Activated CD4-positive, alpha-beta memory T cell treated with anti-CD3 and anti-CD28 coated beads for 36 hours (primary cell): ENCODE measurements at places on chromosomes 1 and 21.

DNA sequence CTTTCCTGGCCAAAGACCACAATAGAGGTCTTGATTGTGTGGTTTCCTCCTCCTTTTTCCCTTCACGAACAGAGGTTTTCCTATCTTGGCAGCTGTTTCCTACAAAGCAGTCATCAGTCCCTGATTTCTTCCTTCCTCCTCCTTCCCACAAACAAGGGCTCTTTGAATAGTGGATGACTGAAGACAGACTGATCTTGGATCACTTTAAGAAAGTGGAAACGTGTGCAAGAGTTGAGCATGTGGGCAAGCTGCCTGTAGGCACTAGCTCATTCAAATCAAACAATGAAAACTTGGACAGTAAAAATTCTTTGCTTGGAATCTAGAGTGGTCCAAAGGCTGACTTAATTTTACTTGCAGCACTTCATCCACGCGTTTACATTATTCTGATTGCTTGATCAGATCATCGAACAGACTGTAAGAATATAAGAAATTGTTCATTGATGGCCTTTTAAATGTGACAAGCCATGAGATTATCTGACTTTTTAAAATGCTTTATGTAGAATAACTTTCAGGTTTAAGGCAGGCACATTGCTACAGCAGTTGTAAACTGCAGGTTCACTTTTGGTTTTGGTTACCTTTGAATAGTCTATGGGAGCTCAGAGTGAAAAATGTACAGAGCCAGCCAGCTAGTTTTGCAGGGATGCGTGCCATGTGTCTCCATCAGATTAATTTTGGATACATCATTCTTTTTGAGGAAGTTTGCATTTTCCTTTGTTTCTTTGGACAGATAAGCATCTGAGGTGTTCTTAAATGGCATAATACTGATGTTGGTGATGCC lies 34.4 kb downstream of the ADGRL2 start:
- DNase-seq = no peak

DNA sequence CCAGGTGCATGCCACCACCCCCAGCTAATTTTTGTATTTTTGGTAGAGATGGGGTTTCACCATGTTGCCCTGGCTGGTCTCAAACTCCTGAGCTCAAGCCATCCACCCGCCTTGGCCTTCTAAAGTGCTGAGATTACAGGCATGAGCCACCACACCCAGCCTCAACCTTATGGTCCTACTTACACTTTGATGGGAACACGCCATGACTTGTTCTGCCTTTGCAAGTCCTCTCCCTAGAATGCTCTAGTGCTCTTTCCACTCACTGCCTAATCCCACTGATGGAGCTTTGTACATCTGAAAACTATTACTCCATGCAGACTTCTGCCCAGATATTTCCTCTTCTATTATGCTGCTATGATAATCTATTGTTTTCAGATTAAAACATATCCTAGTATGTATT lies 174.3 kb downstream of the DAB1 start:
- DNase-seq = no peak

DNA sequence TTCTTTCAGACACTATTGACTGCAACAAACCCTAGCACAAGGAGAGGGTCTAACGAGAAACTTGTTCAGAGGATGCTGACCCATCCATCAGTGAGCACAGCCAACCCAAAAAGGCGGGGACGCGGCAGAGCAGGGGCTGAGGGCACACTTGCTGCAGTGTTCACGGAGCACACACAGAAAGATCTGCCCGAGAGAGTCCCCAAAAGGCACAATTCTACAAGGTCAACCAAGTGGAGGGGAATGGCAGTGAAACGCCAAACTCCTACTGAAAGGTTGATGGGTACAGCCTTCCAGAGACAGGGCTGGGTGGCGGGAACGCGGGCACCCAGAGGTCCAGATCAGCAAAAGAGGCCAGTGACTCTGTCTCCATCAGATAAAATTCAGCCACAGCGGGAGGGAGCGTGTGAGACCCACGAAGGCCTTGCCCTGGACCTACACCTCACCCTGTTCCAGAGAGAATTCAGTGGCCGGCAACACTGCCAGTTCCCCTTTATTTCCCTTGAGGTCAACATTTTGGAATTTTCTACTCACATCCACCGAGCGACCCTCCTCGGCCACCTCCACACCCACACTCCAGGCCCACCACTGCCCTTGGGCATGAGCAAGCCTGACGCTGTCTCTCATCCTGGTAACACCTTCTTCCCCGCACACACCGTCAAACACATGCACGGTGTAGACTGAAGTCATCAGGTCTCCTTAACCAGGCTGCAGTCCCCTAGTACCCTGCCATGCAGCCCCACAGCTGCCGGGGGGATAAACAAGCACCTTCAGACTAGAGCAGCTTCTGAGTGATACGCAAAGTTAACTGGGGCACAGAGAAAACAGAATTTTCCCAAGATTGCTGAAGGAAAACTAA lies 5.5 kb downstream of the GNG4 start:
- DNase-seq = no peak

GRCh38 chr1:16073490-16074119 lies at the start of gene FAM131C:
Gene FAM131C (minus strand): TSS chr1:16073651. CDS start chr1:16073442, 209 bp downstream.
- peak; percentile 49 for DNase-seq

GRCh38 chr1:22413799-22414198 lies 37.9 kb upstream of the ZBTB40 start:
- DNase-seq = no peak

GRCh38 chr1:104121271-104121670 lies 371.6 kb downstream of the AMY1C start:
- no peak for DNase-seq

- DNase-seq = no peak
Measured at GRCh38 chr1:4166713-4167112, 266.6 kb upstream of the C1orf174 start.

DNA sequence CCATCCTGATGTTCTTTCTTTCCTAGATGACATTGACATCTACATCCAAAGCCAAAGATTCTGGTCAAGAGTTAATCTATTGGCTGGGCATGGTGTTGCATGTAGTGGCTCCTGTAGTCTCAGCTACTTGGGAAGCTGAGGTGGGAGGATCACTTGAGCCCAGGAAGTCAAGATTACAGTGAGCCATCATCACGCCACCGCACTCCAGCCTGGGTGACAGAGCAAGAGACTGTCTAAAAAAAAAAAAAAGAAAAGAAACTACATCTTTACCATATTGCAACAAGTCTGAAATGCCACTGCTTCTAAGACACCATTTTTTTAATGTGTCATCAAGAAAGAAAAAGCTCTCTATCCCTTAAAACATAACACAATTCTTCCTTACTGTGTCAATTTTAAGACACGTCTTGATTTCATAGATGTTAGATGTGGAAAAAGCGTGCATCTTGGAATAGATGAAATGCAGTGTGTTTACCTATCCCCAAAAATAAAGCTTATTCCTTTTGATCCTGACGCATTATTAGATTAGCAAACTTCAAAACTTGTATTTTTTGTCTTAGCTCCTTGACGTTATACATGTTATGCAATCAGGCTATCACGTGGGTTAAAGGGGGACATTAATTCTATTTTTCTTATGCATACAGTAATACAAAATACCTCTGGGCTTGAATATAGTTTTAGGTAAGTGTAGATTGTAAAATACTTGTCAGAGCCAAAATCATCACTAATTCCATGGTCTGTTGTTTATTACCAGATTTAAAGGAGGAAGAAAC lies 46.3 kb downstream of the ELAPOR1 start:
- DNase-seq = no peak

DNA sequence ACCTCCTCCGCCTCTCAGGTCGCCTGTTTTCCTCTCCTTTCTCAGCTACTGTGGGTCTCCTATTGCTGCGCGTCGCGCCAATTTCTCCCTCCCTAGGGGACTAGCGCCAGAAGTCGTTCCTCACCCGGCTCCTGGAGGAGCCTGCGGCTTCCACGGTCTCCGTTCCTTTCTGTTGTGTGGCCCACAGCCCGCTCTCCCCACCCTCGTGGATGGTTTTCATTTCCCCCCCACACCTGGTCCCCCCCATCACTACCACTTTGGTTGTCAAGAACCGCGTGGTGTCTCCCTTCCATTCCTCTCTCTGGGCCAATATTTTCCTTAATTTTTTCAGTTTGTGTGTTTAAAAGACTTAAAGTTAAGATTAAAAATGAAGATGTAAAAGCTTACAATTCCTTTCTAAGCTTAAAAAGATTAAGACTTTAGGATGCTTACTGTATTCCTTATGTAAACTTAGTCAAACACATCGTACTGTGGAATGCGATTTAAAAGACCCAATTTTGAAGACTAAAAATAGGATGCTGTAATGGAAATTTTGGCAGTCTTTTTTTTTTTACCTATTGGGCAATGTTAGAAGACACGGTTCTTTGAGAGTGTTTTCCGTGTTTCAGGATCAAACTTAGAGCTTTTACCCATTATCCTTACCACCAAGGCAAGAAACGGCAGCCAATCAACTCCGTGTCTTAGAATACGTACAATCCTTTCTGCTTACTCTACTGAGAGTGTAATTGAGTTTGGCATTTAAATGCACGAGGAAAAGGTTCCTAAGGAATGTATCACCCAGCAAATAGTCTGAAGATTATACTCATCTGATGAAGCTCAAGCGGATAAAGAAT lies 773 bp downstream of the CNST start:
- no peak for DNase-seq

- DNase-seq = no peak
Measured at GRCh38 chr1:175198332-175198731, 5.8 kb upstream of the KIAA0040 start.

GRCh38 chr1:27367160-27367650 lies 444 bp upstream of the MAP3K6 start:
- DNase-seq = no peak

GRCh38 chr1:8525216-8525557 lies 207.3 kb downstream of the SLC45A1 start:
- DNase-seq = no peak

- DNase-seq = peak; percentile 78
Measured at GRCh38 chr1:154747740-154748404, 122.2 kb downstream of the KCNN3 start.

- no peak for DNase-seq
Measured at GRCh38 chr1:236983818-236984217, 20.4 kb downstream of the MT1HL1 start.

GRCh38 chr1:206557636-206558473 lies 50.5 kb downstream of the RASSF5 start:
- peak; percentile 58 for DNase-seq

DNA sequence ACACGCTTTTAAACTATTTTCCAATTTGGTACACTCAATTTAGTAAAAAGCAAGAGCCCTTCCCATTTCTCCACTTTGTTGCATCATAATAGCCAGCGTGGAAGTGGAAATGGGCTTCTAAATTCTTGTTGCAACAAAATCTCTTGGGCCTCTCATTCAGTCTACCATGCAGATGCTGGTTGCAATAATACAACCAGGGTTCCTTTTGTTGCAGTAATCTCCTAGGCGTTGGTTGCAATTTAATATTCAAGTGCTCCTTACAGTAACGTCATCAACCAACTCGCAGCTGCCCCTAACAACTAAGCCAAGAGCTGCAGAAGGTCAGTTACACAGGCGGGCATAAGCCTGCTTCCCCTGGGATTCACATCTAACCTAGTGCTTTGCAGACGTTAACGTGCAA lies 2.7 kb upstream of the HDGF start:
- no peak for DNase-seq

- DNase-seq = no peak
Measured at GRCh38 chr1:9590945-9591668, 2.4 kb downstream of the TMEM201 start.

DNA sequence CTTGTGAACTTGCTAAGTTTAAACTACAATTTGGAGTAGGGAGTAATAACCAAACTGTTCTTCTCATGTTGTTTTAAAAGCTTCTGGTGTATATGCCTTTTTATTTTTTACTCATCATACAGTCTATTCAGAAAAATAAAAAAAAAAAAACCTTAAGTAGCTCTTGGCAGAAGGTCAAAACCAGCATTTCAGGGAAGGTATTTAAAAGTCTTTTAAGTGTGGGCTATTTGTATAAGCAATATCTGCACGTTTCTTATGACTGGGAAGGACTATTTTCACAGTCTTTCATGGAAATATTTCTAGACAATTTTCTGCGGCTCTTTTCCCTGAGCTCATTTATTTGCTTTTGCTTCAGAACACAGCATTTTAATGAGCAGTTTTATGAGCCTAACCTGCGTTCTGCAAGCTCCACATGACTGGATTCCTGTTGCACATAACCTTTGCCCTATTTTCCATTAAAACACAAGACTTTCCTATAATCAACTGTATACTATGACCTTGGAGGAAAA lies 60.9 kb upstream of the C1orf105 start:
- DNase-seq = no peak

- DNase-seq = no peak
Measured at GRCh38 chr1:180969434-180969833, 53.2 kb downstream of the STX6 start.

DNA sequence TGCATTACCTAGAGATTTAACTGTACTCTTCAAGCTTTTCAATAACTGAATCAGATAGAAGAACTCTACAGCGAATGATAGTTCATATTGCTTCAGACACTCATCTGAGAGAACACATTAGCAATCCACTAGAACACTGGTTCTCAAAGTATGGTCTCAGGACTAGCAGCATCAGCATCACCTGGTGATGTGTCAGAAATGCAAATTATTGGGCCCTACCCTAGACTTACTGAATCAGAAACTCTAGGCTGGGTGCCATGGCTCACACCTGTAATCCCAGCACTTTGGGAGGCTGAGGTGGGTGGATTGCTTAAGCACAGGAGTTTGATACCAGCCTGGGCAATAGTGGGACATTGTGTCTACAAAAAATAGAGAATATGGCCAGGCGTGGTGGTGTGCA lies 24.9 kb upstream of the GLIS1 start:
- DNase-seq = no peak

- no peak for DNase-seq
Measured at GRCh38 chr1:17690906-17691634, 64.1 kb upstream of the ACTL8 start.

DNA sequence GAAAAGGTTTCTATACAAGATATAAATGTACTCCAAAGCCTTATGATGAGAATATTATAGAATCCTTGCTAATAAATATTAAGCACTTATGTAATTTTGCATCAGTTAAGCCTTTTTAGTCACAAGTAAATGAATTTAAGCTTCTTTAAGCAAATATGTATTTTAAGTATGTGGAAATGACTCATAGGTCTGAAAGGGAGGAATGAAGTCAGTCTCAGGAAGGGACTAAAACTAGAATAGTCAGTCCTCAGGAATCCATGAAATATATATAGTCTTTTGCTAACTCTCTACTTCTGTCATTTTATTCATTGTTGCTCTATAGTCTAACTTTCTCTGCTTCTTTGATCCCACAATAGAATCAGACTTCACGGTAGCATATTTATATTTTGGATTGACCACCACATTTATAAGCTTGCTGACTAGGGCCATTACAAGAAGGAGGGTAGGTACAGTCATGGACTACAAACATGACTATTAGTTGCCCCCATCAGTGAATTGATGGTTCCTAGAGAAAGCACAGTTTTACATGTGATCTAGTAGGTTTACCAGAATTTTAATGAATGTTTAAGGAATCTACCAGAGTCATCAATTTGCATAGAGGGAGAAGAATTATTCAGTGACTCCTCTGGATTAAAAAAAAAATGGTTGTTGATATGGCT lies 20.2 kb upstream of the RABGGTB start:
- no peak for DNase-seq

GRCh38 chr1:170481000-170481399 lies 51.0 kb upstream of the GORAB start:
- no peak for DNase-seq

- DNase-seq = no peak
Measured at GRCh38 chr1:214086945-214087344, 99.2 kb downstream of the PROX1 start.
